ENCODE measurements at places on chromosomes 6 and 20.

DNA sequence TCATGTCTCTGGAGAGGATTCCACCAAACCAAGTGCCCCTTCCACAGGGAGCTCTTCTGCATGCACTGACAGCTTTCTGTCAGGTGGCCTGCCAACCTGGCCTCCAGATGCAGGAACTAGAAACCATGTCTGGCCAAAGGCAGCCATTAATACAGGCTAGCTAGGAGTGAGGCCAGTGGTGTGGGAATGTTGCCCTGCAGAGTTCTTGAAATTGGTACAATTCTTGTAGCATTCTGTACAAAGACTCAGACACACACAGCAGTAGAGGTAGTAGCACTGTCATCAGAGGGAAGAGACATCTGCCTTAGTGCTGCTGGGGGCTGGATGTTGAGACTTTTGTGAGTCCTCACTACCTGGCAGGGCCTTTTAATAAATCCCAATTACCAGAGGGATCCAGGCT lies 48.8 kb downstream of the RNF24 start:
- no peak for DNase-seq

- DNase-seq = peak; percentile 14
Measured at GRCh38 chr6:38973178-38974057, 75.2 kb upstream of the GLP1R start.

- no peak for DNase-seq
Measured at GRCh38 chr6:132456700-132457143, 55.4 kb upstream of the MOXD1 start.

DNA sequence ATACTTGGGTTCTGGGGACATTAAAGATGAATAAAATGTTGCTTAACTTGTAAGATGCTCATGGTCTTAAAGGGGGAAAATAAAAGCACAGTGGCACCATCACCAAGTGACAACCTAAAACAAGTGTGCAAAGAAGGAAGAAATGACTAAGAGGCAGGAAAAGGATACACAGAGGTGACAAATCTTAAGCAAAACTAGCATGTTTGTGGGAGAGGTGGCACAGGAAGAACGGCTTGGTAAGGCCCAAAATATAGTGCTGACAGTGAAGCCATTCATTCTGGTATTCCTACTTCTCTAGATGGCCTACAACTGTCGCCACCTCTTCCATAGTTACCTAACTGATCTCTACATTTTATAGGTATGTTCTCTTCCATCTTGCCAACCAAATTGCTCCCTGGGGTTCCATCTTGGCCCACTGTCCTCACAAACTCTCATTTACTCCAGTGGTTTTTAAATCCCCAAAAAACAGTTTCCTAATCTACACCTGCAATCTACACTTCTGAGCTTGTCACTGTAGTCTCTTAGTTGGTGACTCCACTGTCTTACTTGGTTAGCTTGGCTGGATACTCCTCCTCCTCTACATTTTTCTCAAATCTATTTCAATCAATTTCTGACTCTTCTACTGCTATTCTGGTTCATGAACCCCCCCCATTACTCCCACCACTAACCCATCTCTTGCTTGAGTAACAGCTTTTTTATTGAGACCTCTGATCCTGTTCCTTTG lies 33.5 kb downstream of the FAM8A1 start:
- no peak for DNase-seq

DNA sequence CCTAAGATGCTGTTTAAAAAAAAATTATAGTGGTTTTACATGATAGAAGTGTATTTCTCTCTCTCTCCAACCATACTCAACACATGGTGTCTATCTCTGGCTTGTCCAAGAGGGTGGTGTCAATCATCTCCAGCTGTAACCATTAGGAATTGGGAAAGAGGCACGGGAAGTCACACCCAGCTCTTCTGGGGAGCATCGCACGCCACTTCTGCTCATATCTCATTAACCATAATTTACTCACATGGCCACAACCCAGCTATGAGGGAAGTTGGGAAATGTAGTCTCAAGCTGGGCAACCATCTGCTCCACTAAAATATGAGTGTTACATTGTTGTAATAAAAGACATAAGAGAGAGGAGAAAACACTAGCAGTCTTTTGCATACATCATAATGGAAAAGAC lies 30.4 kb upstream of the TSHZ2 start:
- DNase-seq = no peak

DNA sequence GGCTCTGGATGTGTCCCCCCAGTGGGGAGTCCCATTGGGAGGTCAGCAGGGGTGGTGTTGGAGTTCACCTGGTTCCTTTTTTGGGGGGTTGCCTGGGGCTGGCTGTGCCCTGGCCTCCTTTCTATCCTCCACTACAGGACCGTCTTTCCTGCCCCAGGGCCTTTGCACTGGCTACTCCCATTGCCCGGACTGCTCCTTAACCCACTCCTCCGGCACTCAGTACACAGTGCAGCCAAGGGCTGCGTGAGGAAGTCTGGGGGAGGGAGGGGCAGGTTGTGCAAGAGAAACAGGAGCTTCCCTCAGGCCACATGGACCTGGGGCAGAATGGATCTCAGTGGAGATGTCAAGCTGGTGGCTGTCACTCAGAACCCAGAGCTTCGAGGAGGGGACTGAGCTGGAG lies 429.3 kb upstream of the SULF2 start:
- DNase-seq = no peak

DNA sequence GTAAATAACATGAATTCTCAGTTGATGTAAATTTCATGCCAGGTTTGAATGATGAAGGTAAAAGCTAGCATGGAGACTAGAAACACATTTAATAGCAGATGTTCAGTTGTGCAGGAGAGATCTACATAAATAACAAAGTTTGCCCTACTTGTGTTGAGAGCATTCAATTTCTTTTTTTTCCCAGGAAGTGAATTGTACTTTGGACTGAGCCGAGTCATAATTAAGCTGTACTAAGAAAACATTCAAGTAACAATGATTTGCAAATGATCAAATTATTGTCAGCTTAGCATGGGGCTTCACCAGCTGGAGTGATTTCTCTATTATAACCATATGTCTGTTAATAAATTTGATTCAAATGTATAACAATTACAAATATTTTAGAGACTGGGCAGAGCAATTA lies 893.5 kb upstream of the MAP3K7 start:
- DNase-seq = no peak

DNA sequence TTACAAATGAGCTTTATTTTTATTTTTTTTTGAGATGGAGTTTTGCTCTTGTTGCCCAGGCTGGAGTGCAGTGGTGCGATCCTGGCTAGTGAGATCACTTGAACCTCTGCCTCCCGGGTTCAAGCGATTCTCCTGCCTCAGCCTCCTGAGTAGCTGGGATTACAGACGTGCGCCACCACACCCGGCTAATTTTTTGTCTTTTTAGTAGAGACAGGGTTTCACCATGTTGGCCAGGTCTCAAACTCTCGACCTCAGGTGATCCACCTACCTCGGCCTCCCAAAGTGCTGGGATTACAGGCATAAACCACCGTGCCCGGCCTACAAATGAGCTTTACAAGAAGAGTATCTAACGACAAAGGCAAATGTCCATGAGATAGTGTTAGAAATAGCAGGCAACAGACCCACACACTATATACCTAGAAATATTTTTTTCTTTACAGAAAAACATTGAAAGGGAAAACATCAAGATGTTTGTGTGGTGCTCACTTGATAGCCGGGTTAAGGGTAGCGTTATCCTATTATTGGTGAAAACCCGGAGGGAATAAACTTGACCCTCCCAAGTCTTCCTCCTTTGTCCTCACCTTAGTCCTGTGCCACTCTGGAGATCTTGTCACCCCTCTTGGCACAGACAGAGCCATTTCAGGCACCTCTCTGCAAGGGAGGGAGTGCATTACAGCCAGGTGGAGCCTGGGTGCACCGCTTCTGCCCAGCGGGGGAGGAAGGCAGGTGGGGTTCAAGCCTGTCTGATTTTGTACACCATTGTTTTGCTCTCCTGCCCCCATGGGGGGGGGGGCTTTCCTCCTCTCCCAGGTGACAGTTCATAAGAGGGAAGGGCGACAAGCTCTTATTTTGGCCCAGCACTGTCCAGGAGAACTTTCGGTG lies 21.0 kb upstream of the AVP start:
- no peak for DNase-seq
